ENCODE measurements at places on chromosomes 11 and 22.

GRCh38 chr22:43129426-43130425 lies 13.5 kb downstream of the MCAT start:
- DNase-seq = no peak

GRCh38 chr11:69801513-69802335 lies 17.5 kb downstream of the FGF3 start:
- no peak for DNase-seq

GRCh38 chr11:122440811-122441665 lies 214.5 kb upstream of the UBASH3B start:
- DNase-seq = no peak

- DNase-seq = no peak
Measured at GRCh38 chr11:128728767-128729587, 35.1 kb downstream of the FLI1 start.

- no peak for DNase-seq
Measured at GRCh38 chr11:85718991-85719807, 33.2 kb upstream of the CCDC89 start.

DNA sequence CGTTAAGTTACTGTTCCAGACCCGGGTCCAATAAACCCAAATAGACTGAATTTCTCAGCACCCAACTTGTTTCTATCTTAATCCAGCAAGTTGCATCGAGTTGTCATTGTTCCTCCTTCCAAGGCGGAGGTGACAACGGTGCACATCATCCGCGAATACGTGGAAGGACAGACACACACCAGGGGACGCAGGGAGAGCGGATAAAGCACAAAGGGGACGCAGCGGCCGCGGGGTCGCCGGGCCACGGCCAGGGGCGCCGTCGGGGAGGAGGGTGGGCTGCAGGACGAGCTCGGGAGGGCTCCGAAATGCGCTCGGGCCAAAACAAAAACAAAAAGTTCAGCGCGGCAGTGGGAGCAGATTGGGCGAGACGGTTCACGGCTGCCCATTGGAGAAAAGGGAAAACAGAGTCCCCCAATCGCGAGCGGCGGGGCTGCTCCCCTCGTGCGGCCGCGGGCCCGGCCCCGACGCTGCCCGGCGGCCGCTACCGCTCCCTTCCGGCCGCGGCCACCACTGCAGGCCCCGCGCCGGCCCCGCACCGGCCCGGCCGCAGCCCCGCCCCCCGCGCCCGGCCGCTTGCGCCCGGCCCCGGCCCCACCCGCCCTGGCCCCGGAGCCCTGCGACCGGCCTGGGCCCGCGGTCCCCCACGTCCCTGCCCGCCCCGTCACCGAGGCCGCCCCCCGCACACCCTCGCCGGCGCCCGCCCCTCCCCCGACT lies 518 bp downstream of the KMT5B start:
- DNase-seq = peak; percentile 37

DNA sequence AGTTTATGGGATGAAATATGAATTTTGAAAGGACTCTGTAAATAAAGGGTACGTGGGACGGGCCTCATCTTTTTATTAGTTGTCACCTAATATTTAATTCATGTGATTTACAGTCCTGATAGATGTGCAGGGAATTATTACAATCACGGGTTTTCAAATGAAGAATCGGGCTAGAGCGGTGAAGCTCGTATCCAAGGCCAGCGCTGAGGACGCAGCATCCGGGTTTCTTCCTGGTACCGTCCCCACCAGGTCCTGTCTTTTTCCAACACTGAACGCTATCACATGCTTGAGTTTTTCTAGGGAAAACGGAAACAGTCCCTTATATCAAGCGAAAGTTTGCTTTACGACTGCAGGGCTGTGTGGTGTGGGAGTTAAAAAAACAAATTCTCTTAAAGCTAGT lies 787 bp downstream of the SMDT1 start:
- DNase-seq = no peak

GRCh38 chr11:129416080-129416820 lies 40.6 kb downstream of the BARX2 start:
- DNase-seq = no peak

DNA sequence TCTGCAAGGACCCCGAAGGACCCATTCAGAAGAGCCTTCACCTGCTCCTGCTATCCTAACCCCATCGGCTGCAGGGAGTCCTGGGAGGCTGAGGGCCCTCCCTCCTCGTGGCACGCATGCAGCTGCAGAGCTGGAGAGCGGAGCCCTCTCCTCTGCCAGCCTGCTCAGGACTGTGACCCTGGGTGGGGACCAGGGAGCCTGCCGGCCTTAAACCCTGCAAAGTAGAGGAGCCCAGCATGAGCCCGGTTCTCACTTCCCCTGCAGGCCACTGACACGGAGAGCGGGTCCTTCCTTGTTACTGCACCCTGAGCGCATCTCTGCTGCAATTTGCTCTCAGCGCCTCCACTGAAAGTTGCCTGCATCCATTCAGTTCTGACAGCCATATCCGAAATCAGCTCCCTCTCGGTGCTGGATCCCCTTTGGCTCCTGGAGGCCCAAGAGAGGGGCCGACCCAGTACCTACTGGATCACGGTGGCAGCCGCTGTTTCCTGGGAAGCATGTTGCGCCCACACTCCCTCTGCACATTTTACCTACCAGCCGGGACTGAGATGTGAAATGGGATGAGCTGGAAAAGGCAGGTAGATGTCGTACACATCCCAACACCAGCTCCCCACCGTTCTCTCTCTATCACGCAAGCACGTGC lies 312.1 kb downstream of the NTM start:
- DNase-seq = no peak

DNA sequence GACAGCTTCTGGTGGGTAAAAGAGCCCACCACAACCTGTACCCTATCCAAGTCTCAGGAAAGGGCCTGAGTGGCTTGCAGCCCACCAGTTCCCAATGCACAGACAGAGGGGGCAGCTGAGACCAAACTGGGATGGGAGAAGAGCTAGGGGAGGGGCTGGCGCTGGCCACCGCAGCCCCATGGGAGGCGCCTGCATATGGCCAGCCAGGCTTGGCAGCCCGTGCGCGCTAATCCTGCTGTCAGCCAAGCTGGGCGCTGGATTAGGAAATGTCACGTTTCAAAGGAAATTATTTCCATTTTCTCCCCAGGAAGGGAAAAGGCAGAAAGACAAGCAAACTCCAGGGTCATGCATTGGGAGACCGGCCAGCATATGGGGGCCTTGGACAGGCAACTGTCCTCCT lies 236.8 kb downstream of the BUD13 start:
- no peak for DNase-seq

Data from stimulated activated CD8-positive, alpha-beta memory T cell treated with anti-CD3 and anti-CD28 coated beads, Interleukin-12 subunit alpha, Interleukin-12 subunit beta, amount 100 ng/mL, for 4 hours (primary cell).